Right lobe of liver (tissue), 6 donors: ENCODE measurements at places on chromosomes 1 and 21. TPM values are rescaled to one million over a fixed set of nuclear protein-coding genes. Genes with fewer than 3 reads are reported as not detected.
A peak's percentile ranks its signal among the peaks of the same experiment; 100 is the strongest.

- DNase-seq: no peak
Measured at GRCh38 chr1:235999259-235999925, 65.5 kb downstream of the NID1 start.

DNA sequence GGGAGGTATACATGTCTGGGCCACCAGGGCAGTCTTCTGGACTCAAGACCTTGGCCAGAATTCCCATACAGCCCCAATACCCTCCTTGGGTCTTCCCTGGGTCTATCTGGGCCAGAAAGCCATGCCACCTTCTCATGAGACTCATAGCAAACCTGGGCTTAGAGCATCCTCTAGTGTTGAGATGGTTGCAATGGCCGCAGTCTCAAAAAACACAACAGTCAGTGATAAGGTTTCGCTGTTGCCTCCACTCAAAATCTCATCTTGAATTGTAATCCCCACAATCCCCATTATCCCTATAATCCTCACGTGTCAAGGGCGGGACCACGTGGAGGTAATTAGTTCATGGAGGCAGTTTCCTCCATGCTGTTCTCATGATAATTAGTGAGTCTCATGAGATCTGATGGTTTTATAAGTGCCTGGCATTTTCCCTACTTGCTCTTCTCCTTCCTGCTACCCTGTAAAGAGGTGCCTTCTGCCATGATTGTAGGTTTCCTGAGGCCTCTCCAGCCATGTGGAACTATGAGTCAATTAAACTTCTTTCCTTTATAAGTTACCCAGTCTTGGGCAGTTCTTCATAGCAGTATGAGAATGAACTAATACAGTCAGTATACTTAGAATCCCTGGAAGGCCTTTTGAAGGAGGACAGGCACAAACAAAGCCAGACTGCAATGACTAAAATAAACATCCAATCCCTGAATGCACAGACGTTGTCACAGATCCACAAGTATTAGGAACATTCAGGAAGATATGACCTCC, 77.0 kb downstream of the CTH start:
- no peak for DNase-seq

DNA sequence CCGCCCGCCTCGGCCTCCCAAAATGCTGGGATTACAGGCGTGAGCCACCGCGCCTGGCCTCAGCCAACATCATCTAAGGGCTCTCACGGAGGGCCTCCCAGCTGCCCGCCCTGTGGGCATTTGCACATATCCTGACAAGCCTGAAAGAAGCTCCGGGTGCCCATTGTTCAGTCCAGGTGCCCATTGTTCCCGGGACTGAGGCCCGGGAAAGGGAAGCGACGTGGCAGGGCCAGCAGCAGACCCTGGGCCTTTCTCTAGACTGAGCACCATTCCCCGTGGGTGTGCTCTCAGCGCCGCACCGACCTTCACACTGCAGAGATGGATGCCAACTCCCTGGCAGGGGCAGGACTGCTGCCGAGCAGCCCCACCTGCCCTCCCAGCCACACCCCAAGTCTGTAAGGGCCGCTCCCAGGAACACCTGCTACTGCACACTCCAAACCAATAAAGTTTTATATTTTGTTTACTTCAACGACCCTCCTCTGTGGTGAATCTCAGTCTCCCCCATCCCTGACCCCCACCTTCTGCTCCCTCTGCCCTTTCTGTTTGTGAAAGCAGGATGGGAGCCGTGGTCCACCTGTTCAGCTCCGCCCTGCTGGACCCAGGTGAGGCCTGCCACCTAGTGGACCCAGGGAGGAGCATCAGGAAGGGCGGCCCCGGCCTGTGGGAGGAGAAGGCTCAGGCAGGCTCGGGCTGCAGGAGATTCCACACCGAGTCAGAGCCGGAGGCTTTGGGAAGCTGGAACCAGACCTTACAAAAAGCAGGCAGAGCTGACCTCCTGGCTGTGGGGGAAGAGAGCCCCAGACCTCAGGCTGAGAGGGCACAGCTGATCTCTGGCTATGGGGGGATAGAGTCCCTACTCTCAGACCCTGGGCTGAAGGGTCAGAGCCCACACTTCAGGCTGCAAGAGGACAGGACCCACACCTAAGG, 1.1 kb upstream of the TMEM82 start:
- DNase-seq: peak; percentile 90

GRCh38 chr1:212315907-212316306, 30.7 kb downstream of the PPP2R5A start:
- no peak for DNase-seq

DNA sequence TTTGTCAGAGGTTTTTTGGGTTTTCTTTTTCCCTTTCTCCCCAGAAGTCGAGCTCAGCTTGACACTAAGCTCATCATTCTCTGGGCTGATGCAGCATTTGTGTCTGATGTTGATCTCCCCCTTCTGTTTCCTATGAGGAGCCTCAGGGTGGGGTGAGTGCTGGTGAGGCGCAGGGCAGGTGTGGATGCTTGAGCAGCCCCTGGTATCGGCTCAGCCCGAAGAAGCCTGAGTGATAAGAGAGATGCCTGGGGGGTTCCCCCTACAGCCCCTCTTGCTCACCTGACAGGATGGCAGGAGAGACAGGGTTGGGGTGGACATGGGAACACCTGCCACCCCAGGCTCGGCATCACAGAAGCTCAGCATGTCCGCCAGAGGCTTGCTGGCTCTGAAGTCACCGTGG, 239.0 kb downstream of the RHOU start:
- no peak for DNase-seq

The NFYC gene
- 28.7 TPM for total RNA-seq

The SGIP1 gene
- total RNA-seq: 1.3 TPM

The LAD1 gene
- total RNA-seq: 15.3 TPM
